ENCODE measurements at places on chromosomes 6 and 20. TPM values are rescaled to one million over a fixed set of nuclear protein-coding genes. Genes with fewer than 3 reads are reported as not detected.

The TDRD6 gene
- 0.15 TPM for total RNA-seq

DNA sequence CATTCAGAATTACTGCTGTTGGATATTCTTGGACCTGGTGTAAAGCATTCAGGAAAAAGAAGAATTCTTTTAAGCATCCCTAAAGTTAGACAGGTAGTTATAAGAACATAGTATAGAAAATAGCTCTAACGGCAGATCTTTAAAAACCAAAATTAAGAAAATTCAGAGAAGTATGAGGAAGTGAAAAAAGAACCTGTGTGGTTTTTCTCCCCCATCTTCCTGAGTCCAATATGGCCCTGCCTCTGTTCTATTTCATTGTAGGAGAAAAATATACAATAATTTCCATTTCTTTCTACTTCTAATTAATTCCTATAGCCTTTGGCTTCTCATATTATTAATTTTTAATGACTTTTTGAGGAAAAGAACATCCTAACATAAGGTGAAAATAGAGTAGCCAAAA, 47.1 kb downstream of the FHL5 start:
- DNase-seq = no peak

- DNase-seq = no peak
Observed at GRCh38 chr6:91697010-91697695, 1110.3 kb upstream of the MAP3K7 start.

DNA sequence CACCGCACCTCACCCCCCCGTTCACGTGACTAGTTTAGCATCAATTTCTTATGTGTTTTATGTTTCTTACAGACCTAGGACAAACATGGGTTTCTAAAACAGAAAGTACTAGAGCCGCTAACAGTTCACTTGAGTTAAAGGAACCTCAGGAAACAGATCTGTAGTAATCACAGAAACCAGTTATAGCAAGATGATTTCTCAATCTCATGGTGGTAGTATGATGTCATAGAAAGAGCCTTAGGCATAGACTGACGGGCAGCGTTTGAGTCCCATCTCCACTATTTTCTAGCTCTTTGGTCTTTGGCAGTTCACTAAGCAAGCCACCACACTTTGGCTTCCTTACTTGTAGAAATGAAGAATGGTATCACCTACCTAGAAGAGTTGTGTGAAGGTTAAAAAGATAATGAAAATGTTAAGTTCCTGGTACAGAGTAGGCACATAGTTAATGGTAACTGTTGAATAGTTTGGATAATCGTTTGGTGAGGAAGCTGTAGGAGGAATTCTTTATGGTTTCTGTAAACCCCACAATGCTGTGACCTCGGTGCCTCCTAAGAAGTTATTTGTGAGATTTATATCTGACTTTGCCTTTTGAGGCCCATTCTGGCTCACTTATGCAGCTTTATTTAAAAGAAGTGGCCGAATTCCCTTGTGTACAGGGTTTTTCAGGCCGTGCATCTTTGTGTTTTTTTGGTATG, 21.3 kb downstream of the CTNNBL1 start:
- DNase-seq = no peak
